ENCODE measurements at places on chromosomes 7 and 10.

GRCh38 chr7:131370523-131370968 lies 42.9 kb downstream of the MKLN1 start:
- no peak for DNase-seq

DNA sequence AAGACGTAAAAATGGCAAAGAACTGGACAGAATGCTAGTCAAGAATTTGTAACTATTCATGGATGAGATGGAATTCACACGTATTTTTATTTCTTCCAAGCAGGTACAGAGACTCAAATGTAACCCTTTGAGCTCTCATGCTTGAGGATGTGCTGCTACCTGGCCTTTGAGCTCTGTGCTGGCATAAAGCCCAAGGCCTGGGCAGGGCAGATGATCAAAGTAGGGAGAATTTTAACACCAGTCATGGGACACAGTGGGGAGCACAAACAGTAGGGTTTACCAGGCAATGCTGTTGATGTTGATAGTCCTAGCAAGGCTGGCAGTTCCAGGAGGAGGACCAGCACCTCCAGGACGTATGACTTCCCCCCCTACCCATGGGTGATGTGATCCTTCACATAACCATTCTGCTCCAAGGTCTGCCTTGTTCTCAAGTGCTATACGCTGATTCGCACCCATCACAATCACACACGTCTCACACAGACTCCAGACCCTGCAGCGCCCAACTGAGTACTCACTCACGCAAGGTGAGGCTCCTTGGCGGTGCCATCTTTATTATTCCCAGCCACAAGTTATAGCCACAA lies 48.6 kb upstream of the DLG5 start:
- DNase-seq: no peak

DNA sequence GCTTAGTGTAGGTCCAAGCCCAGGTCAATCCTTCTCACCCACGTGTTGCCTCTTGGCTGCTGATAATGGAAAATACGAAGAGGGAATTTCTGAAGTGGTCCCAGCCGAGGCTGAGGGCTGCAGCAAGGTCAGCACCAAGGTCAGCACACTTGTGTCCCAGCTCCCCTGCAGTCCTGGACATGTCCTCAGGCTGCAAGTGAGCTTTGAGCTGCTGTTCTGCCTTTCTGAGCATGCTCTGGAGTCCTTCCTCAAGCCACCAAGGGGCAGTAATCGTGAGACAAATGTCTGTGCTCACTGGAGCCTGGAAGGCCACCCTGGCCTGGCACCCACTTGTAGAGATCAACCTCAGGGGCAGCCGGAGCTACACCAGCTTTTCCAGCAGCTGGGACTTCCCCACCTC lies 28.3 kb downstream of the DRGX start:
- no peak for DNase-seq

DNA sequence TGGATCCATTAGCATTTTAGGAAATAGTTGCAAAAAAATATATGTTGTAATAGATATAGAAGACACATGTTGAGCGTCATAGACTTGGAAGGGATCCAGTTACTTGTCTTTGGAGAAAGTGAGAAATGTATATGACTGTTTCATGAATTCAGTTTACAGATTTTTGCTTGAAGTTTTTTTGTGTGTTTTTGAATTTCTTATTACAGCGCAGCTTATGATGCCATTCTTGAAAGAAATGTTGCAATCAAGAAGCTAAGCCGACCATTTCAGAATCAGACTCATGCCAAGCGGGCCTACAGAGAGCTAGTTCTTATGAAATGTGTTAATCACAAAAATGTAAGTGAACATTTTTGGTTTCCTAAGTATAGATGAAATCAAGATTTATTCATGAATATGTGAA lies 98.2 kb downstream of the MAPK8 start:
- DNase-seq: no peak

- no peak for DNase-seq
Observed at GRCh38 chr10:116907245-116907987, 58.1 kb downstream of the ENO4 start.

- DNase-seq: no peak
Observed at GRCh38 chr7:20030915-20031362, 186.2 kb downstream of the MACC1 start.
